ENCODE measurements at places on chromosomes 13 and 19.

- no peak for DNase-seq
Measured at GRCh38 chr13:30341815-30342570, 34.6 kb upstream of the KATNAL1 start.

GRCh38 chr13:109160887-109161669 lies 531.7 kb downstream of the MYO16 start:
- DNase-seq: no peak

- DNase-seq: no peak
Measured at GRCh38 chr13:66036636-66037035, 1193.5 kb downstream of the PCDH9 start.

DNA sequence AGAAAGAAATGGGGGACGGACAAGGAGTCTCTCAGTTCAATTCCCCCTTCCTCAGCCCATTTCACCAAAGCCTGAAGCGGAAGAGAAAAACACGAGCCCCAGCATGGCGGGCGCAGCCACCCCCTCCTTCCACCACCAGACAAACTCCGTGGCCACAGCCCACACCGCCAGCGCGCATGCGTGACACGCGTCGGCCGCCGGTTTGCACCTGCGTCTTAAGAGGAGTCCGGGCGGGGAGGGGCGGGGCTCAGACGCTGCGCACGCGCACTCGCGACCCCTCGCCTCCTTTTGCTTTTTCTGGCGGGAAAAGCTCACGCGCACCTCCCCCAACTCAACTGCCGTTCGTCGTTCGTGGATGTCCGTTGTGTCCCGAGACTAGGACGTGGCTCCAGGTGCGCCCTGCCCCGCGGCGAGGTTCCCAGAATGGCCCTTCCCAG lies at the start of gene KASH5:
KASH5 (plus strand) TSS at position 314 of the 437 bp plus-strand sequence. CDS start 2,635 bp downstream, outside the sequence.
- no peak for DNase-seq

GRCh38 chr13:39970177-39970846 lies 314.9 kb downstream of the COG6 start:
- no peak for DNase-seq

Measured in NCI-H1436 (cell line).